Activated T-helper 1 cell treated with anti-CD3 and anti-CD28 coated beads, Interleukin-12 subunit alpha, Interleukin-12 subunit beta, Interleukin-2, Interleukin-4 antibody, amounts not matched to agents 30 ng/mL and 10 ng/mL and 1 ng/mL, durations not matched to agents 14 hours and 24 hours and 36 hours (primary cell): ENCODE measurements at places on chromosomes 7 and 10. TPM values are rescaled to one million over a fixed set of nuclear protein-coding genes. Genes with fewer than 3 reads are reported as not detected.

FOXI2 gene
- total RNA-seq: not detected in 2 replicates

SH3PXD2A gene
- total RNA-seq: 9.6 and 10.4 TPM in 2 replicates

AKR1E2 gene
- total RNA-seq: 6.2 and 6.6 TPM in 2 replicates

NYAP1 gene
- total RNA-seq: 0.23 and 0.37 TPM in 2 replicates

RBP4 gene
- not detected in 2 replicates for total RNA-seq

INSYN2A gene
- not detected in 2 replicates for total RNA-seq

CCDC172 gene
- not detected in 2 replicates for total RNA-seq

NOS3 gene
- total RNA-seq: 12.2 and 12.8 TPM in 2 replicates

ALKBH4 gene
- 10.7 and 11.2 TPM in 2 replicates for total RNA-seq

AHR gene
- total RNA-seq: 25.3 and 29.1 TPM in 2 replicates

CAMK2B gene
- total RNA-seq: 0.47 and 0.76 TPM in 2 replicates

PDE6C gene
- not detected in 2 replicates for total RNA-seq

MUC3A gene
- total RNA-seq: not detected in 2 replicates

OPALIN gene
- total RNA-seq: not detected in 2 replicates

TCERG1L gene
- total RNA-seq: 0.05 and 0.12 TPM in 2 replicates

TRIM50 gene
- total RNA-seq: not detected in 2 replicates

NME8 gene
- total RNA-seq: not detected in 2 replicates

FEZF1 gene
- total RNA-seq: not detected in 2 replicates

SPDYE3 gene
- total RNA-seq: not detected in 2 replicates

KAZALD1 gene
- 0.57 and 0.73 TPM in 2 replicates for total RNA-seq

SLC26A4 gene
- total RNA-seq: 7.2 and 7.9 TPM in 2 replicates

ARF5 gene
- 122 and 128 TPM in 2 replicates for total RNA-seq

NCF1 gene
- 0.39 and 0.67 TPM in 2 replicates for total RNA-seq

CEP41 gene
- total RNA-seq: 17.1 and 17.8 TPM in 2 replicates

VENTX gene
- not detected in 2 replicates for total RNA-seq

TAC1 gene
- total RNA-seq: 0.31 and 0.51 TPM in 2 replicates

TMEM213 gene
- total RNA-seq: 0.08 TPM in 1 of 2 replicates, not detected in the other

SLC18A2 gene
- total RNA-seq: not detected in 2 replicates

LEP gene
- total RNA-seq: not detected in 2 replicates

PAX4 gene
- total RNA-seq: not detected in 2 replicates

URGCP gene
- total RNA-seq: 32.2 and 34.4 TPM in 2 replicates

PMS2 gene
- 20.3 and 25.8 TPM in 2 replicates for total RNA-seq

MRLN gene
- 0.23 and 0.54 TPM in 2 replicates for total RNA-seq

ASB13 gene
- total RNA-seq: 12.7 and 14.6 TPM in 2 replicates

ADRA2A gene
- not detected in 2 replicates for total RNA-seq

GJD4 gene
- not detected in 2 replicates for total RNA-seq
